ENCODE measurements at places on chromosomes 1 and 21. TPM values are rescaled to one million over a fixed set of nuclear protein-coding genes. Genes with fewer than 3 reads are reported as not detected.

DNA sequence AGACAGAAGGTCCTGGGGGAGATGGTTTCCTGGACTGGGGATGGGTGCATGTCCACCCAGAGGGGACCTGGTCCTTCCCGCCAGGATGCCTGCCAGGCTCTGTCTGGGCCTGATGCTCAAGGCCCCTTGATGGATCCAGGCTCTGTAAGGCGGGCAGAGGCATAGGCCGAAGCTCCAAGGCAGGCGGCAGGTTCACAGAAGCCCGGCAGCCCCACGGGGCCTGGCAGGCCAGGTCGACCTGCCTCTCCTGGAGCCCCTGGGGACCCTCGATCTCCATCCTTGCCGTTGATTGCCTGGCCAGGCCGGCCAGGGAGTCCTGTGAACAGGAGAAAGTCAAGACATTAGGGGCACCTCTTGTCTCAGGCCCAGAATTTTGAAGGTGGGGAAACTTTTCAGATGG lies 16.0 kb downstream of the COL9A2 start:
- no peak for DNase-seq

- DNase-seq, result no peak
Observed at GRCh38 chr1:224380003-224380402, 23.3 kb downstream of the CNIH4 start.

The CNIH3 gene
- total RNA-seq, result 6.4 TPM

DNA sequence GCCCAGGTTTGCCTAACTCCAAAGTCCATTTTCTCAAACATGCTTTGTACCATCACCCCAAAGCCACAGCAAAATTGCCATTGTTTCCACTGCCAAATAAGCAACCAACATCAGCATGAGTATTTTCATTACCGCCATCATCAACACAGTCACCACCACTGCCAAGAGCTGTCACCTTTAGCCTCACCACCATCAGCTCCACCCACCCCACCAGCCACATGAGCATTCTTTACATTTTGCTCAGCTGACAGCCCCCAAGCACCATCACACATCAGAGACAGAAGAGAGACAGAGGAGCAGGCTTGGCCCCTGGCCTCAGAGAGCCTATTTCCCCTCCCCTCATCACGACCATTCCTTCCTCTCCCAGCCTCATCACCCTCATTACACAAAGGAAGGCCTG lies 42.7 kb downstream of the TAS1R2 start:
- no peak for DNase-seq

The C1orf216 gene
- total RNA-seq, result 32.2 TPM

DNA sequence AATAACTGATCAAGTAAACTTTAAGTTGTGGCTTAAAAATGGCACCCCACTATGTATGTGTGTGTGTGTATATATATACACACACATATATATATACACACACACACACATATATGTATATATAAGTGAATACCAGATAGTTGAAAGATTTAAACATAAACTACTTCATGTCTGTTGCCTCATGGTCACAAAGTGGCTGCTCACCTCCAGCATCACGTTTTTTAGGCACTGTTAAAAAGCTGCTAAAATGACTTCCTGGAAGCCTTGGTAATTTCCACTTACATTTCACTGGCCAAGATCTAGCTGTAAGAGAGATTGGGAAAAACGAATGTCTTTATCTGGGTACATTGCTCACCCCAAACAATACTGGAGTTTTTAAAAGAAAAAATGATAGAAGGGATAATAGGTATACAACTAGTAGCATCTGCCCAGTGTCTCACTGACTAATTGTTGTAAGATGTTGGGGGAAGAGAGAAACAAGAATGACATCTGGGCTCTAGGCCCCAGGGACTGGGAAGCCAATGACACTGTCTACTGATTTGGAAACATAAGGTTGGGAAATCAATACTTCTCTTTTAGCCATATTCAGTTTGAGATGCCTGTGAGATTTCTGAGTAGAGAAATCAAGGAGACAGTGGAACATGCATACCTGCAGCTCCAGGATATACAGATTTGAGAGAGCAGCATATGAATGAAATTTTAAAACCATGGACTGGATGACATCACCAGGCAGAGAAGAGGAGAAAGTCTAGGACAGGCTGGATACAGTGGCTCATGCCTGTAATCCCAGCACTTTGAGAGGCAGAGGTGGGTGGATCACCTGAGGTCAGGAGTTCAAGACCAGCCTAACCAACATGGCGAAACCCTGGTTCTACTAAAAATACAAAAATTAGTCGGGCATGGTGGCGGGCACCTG lies 42.8 kb downstream of the CLDN14 start:
- DNase-seq, result peak; percentile 41

Measured in GM23248 (cell line).